ENCODE measurements at places on chromosomes 7 and 10.

DNA sequence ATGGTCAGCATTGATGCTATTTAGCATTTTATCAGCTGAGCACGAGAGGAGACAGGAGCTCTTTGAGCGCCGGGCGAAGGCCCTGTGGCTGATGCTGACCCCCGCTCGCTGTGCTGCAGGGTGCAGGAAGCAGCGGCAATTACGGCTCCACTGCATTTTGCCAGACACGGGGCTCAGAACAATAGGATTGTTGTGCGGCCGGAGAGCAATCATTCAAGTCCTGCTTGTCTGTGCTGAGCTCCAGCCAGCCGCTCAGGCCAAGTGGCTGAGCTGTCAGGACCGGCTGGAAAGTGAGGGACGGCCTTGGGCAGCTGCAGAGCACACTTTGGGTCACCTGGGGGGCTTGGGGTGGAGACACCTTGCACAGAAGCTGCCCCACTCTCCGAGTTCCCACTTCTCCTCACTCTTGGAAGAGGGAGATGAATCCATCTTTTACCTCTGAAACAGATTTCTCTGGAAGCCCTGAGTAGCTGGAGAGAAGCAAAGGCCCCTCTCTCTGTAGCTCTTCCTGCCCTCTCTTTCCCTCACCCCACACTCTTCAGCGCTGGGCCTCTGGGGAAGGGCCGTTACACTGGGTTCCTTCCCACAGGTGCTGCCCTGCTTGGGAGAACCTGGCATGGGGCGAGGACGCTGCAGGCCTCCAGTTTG, 17.3 kb upstream of the ADARB2 start:
- no peak for DNase-seq

GRCh38 chr7:155188821-155189581, 108.7 kb upstream of the INSIG1 start:
- DNase-seq: no peak

- no peak for DNase-seq
Measured at GRCh38 chr7:100175296-100175935, 1.8 kb downstream of the GPC2 start.

DNA sequence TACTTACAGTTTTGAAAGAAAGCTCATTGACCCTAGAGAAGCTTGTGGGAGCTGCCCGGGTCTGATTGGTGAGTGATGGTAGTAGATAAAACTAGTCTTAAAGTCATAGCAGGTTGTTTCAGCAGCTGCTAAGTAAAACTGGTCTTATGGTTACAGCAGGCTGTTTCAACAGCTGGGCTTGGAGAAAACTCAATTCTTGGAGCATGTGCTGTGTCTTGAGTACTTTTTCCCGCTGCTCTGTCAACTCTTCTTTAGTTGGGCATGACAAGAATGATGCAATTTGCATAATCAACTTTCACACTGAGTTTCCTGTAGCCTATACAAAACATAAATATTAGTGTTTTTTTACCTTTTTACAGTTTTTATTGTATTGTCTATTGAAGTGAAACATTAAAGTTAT, 707.9 kb downstream of the AUTS2 start:
- DNase-seq: no peak

- DNase-seq: no peak
Measured at GRCh38 chr7:15234431-15234830, 327.4 kb downstream of the AGMO start.

DNA sequence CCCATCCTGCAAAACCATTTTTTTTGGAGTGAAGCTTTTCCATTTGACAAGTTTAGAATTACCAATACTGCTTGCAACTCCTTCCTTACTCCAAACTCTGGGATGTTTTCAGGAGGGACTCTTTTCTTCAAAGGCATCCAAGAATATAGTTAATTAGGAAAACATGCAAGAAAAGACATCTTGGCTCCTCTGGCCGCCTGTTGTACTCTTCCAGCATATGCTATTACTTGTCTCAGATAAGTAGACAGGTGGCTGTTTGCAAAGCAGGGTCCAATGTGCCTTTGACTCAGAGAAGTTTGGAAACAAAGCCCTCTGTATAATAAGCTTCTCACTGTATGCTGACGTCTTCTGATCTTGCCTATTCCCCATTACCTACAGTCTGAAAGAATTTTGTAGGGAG, 746.5 kb downstream of the AUTS2 start:
- no peak for DNase-seq

DNA sequence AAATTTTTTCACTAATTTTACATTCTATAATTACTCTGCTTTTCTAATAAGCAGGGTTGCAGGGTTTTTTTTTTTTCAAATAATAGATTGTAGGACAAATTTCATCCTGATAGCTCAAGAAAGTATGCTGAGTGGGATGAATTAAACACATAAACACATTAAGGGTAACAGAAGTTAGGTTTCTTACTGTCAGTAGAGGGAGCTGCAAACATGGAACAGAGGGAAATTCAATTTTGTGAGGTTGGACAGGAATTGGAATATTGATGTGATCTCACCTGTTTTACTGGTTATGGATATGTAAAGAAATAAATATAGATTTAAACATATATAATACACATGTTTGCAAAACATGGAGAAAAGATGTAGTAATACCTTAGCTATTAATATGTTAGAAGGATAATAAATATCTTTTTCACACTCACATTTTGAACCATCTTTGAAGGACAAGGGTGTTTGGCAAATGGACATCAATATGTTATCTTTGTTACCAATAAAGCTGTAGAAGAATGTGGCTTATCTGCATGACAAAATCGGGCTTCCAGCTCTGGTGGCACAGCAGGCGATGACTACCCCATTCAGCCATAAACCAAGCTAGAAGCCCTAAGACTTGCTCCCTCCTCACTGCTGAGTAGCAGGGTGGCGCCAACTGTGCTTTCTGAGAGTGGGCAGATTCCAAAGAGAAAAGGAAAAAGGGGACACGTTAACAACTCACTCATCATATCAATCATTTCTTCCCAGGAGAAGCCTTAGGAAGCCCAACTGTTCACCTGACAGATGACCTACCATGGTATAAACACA, 1257.4 kb downstream of the GATA3 start:
- no peak for DNase-seq

DNA sequence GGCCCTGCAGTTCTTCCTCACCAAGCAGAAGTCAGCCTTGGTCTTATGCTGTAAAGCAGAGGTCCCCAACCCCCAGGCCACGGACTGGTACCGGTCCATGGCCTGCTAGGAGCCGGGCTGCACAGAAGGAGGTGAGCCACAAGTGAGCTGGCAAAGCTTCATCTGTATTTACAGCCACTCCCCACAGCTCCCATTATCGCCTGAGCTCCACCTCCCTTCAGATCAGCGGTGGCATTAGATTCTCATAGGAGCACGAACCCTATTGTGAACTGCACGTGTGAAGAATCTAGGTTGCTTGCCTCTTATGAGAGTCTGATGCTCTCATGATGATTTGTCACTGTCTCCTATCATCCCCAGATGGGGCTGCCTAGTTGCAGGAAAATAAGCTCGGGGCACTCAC, 87.6 kb upstream of the NEBL start:
- DNase-seq: no peak

- DNase-seq: no peak
Measured at GRCh38 chr10:111077479-111077784, 603 bp downstream of the ADRA2A start.

- DNase-seq: no peak
Measured at GRCh38 chr7:154868921-154869320, 134.0 kb downstream of the PAXIP1 start.

GRCh38 chr7:80496586-80496985, 15.3 kb downstream of the GNAT3 start:
- DNase-seq: no peak
